Endodermal cell (in vitro differentiated cells): ENCODE measurements at places on chromosomes 6 and 20. TPM values are rescaled to one million over a fixed set of nuclear protein-coding genes. Genes with fewer than 3 reads are reported as not detected.

The RAET1L gene
- total RNA-seq, result not detected in 3 replicates

DNA sequence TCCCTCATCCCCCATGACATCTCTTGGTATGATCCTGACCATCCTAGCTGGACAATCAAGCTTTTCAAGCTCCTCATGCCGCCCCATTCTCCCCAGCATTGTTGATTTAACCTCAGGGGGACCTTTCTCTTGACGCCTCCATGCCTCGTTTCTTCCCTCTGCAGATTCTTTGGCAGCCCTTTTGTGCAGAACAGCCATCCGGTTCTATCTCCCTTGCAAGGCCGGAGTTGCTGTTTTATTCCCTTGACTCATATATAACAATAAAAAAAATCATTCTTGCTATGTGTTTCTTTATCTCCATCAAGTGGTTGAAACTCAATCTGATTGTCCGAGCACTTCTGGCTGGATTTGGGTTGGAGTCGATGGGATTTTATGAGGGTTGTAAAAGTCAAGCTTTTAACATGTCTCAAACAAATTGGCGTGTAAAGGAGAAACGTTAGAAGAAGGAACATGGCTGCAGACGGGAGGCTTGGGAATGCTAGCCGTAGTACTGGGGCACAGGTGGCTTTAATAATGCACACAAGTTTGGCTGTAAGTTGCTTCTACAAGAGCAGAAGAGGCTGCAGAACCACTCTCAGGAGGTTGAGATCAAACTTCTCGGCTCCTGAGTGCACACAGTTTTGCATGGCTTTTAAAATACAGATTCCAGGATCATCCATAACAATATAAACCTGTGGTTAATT, 3.9 kb upstream of the SULF2 start:
- no peak for DNase-seq

DNA sequence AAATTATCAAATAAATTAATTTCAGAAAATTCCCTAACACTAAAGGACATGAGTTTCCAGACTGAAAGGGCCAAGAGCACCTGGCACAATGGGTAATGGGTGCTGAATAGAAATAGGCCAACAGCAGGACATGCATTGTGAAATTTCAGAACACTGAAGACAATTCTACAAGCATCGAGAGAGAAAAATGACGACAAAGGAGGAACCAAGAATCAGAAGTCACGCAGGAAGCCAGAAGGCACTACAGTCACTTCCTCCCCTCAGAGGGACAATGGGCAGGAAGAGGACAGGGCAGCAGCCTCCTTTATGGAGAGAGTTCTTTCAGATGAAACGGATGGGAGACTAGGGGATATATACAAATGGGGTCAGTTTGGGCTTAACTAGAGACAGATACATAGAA, 29.6 kb downstream of the PCNA start:
- DNase-seq, result no peak

- no peak for DNase-seq
Measured at GRCh38 chr6:119170447-119171087, 92.1 kb upstream of the FAM184A start.

DNA sequence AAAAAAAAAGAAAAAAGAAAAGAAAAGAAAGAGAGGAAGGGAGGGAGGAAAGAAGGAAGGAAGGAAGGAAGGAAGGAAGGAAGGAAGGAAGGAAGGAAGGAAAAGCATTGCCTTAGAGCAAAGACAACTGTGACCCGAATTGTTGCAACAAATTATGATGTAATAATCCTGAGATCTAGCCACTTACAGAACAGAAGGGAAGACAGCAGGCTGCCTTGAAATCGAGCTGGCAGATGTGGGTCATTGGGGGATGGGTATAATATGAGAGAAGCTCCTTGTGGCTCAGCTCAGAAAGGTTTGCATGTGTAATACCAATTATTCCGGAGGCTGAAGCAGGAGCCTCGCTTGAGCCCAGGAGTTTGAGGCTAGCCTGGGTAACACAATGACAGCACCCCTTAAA, 208.1 kb upstream of the PROKR2 start:
- no peak for DNase-seq

The SLC18B1 gene
- total RNA-seq, result 10.7 to 16.6 TPM (median 15.3 TPM) in 3 replicates
